ENCODE measurements at places on chromosomes 1 and 21.

GRCh38 chr1:166086113-166086883 is 80.5 kb downstream of the FAM78B start:
- DNase-seq, result no peak

DNA sequence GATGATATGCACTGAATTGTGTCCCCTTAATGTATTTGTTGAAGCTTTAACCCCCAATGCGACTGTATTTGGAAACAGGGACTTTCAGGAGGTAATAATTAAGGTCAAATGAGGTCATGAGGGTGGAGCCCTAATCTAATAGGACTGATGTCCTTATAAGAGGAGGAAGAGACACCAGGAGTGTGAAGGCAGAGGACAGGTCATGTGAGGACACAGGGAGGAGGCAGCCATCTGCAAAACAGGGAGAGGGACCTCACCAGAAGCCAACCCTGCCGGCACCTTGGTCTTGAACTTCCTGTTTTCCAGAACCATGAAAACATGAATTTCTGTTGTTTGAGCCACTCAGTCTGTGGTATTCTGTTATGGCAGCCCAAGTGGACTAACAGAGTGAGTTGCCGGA is 15.3 kb downstream of the SYF2 start:
- no peak for DNase-seq

- no peak for DNase-seq
These were observed 149.3 kb downstream of the ZC3H11B start for GRCh38 chr1:219463636-219464035.

GRCh38 chr1:172966844-172967540 is 83.7 kb downstream of the TNFSF18 start:
- DNase-seq, result no peak

- no peak for DNase-seq
These were observed 252.6 kb downstream of the NFIA start for GRCh38 chr1:61334718-61335589.

DNA sequence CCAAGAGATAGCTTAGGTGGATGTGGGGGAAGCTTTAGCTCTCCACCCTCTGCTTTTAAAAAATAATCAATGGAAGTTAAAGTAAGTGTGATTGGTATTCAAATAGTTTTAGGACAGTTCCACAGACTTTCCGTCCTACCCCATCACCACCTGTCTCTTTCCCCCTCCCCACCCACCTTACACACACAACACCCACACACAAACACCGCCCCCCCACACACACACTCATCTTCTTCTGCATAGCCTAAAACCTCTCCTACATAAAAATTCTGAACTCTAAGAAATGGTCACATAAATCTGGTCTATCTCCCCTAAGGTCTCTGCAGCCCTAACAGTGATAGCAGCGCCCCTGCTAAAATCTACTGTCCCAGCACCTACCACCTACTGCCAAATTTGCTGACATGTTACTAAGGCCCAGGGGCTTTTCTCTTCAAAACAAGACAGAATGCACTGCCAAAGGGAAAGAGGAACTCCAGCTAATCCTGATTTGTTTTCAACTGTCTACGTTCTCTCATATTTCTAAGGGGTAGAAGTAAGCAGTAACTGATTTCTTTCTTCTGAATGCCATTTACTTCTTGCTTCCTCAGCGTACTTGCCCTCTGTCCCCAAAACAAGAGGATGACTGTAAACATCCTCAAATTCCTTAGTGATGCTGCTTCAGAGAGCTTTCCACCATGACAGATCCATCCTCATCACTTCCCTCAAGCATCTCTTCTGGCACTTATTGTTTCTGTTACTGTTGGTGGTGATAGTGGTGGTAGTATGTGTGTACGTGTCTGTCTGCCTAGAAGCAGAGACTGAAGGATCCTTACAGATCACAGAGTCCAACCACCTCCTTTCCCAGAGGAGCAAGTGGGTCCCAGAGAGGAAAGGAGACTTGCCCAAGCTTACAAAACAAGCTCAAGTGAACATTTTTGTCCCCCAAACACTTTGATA is 56.8 kb downstream of the LUZP1 start:
- DNase-seq, result no peak

- no peak for DNase-seq
These were observed 31.2 kb downstream of the SLC19A1 start for GRCh38 chr21:45511007-45511406.

- DNase-seq, result no peak
These were observed 111.6 kb upstream of the ERRFI1 start for GRCh38 chr1:8137481-8138244.

GRCh38 chr1:118960026-118960561 is 28.0 kb downstream of the TBX15 start:
- DNase-seq, result no peak

GRCh38 chr1:229857585-229857984 is 209.5 kb upstream of the GALNT2 start:
- no peak for DNase-seq

- DNase-seq, result no peak
These were observed 118.2 kb downstream of the COQ8A start for GRCh38 chr1:227058321-227058751.

DNA sequence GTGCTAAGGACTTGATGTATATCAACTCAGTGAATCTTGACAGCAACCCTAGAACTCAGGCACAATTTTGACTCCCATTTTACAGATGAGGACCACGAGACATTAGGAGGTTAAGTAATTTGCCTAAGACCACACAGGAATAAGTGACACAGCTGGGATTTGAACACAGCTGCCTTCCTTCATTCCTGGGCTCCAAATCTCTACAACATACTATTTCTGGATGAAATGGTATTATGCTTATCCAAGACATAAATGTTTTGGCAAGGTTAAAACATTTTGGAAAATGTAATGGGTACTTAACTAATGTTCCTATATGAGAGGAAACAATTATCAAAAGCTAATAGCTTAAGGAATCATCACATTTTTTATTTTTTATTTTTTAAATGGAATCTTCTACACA is 4.8 kb downstream of the CLDN8 start:
- no peak for DNase-seq

DNA sequence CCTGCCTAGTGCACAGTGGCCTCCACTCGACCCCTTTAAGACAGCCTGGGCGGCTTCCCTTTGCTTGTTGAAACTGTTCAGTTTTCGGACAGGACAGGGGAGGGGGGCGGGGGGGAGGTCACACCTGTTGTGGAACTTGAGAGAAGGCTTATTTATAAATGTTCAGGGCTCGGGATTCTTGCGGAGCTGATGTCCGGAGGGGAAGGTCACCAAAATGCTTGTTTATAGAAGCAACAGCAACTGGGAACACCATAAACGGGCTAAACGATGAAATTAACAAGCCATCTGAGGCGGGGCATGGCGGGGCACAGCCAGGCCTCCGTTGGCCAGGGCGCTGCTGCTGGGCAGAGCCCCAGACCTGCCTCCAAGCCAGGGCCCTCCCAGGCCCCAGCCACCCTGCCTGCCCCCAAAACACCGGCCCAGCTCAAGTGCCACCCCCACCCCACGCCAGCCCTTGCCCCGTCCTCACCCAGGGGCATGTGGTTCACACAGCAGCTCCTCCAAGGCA is 59.8 kb upstream of the CASZ1 start:
- DNase-seq, result no peak

DNA sequence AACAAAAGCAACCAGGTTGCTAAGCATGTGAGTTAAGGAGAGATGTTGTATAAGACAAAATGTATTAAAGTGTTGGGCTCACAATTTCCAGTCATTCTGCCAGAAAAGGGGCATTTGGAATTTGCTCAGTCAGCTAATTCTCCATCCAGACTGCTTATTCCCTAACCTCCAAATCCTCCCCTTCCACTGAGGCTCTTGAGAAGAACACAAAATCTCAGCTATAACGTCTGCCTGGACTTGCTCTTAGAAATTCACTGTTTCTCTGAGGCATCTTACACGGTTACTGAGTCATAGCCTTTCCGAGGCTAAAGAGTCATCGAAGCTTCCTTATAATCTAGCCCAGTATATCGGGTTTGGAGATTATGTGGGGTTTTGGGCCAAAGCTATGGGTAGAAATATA is 548.2 kb upstream of the ADGRL4 start:
- no peak for DNase-seq

- no peak for DNase-seq
These were observed 3.4 kb upstream of the AHDC1 start for GRCh38 chr1:27607239-27607804.

DNA sequence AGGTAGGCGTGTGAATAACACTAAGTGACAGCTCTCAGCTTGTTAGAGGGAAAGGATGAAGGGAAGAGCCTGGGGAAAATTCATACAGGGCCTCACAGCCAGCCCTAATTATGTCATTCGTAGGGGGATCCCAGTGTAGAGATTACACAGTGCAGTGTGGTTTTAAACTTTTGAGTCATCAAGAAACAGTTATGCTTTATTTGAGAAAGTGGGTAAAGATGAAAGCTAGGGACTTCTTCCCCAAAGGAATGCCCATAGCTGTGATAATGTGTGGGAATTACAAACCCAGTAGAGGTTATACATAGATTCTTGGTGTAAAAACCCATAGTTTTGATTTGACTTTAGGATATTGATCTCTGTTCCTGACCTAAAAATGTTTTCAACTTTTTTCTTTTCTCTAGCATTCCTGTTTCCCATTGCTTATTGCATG is 1.9 kb downstream of the TTF2 start:
- DNase-seq, result no peak

DNA sequence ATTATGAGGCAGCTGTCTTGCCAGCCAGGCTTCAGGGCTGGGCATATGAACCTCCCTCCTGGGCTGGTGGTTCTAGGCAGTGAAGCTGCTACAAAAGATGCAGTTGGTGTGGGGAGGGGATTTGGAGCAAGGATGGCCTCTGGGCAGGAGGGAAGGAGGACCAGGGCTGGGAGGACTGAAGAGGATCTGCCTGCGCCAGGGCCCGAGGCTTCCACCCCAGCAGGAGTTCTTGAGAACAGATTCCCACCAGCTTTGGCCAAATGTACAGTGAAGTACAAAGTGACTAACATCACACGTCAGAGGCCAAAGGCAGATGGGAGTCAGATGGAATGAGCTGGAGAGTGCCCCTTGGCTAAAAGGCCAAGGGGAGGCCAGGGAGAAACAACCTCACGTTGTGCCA is 62.4 kb downstream of the DDX20 start:
- no peak for DNase-seq

GRCh38 chr1:6330410-6330911 is 63.1 kb downstream of the ACOT7 start:
- DNase-seq, result no peak

DNA sequence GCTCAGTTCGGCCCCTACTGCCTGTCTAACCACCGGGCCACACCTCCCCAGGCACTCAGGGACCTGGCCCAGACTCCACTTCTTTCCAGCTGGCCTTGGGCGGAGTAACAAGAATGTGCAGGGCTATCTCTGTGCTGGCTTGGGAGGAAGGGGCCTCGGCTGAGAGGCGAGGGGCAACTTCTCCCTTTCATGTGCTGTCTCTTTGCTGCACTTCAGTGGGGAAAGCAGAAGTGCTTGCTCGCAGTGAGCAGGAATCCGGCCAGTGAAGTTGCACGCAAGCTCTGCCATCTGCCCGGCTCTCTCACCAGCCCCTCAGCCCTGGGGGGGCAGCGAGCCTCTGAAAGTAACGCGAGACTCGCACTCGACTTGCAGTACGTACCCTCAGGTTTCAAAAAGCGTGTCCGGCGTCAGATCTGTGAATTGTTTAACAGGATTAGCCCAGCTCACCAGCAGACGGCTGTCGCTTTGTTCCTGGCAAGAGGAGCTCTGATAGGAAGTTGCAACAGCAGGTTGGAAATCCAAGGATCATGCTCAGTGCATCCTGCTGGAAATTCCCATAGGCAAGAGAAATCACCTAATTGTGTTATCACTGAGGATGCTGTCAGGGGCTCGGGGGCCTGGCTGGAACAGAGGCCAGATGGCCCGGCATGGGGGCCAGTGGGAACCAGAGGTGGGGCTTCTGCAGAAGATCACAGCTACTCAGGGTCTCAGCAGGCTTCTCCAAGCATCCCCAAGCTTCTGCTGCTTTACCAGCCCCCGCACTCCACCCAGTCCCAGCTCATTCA is 221.1 kb downstream of the NPHP4 start:
- no peak for DNase-seq
